ENCODE measurements at places on chromosomes 7 and 10.

GRCh38 chr10:10138685-10139084, 879.0 kb upstream of the CELF2 start:
- no peak for DNase-seq

DNA sequence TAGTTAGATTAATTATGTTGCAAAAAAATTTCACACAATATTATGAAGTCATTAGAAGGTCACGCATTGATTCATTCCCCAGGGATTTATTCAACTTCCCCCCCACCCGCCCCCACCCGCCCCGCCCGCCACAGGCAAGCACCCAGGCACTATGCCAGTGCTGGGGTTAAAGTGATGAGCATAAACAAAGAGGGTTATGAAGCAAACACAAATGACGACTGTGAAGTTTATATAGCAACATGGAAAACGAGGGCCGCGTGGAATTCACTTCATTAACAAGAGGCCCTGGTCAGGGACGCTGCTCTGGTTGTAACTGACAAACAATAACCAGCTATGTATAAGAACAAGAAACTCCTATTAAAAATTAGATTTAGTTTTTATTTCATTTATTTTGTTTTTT, 656.5 kb upstream of the COBL start:
- DNase-seq: no peak

GRCh38 chr10:96457341-96457740, 56.4 kb downstream of the TLL2 start:
- DNase-seq: no peak

- DNase-seq: no peak
Measured at GRCh38 chr10:63466144-63466935, 563 bp upstream of the JMJD1C start.

DNA sequence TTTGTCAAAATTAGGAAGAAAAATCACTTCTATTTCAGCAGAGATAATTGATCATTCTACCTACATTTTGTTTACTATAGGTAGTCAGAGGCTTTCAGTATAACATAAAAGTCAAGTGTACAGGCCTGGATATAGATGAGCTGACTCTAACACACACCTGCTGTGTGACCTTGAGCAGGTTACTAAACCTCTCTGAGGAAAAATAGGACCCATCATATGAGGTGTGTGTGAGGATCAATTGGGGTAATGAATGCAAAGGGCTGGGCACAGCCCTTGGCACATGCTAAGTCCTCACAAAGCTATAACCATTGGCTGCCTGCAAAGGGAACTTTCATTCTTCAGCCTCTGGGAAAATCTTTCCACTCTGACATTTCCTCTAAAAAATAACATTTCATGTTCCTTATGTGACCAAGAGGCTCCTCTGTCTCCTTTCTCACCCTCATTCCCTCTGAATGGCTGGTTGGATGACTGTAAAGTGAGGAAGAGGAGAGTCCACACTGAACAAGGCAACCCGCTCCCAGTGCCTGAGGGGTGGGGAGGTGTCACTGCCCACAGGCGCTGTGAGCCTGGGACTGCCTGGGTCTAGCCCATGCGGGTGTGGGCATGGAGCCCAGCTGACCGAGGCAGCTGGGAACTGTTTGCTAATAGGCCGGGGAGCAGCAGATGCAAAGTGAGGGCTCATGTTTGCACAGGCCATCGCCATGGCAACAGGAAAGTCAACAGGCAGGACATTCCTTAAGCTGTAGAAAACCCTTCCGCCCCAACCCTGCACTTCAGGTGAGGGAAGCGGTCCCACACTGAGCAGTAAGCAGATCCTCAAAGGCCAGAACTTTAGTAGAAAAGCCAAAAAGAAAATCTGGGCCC, 36.8 kb downstream of the MYOF start:
- DNase-seq: peak; percentile 12

GRCh38 chr10:29028486-29028885, 260.4 kb upstream of the LYZL1 start:
- no peak for DNase-seq

- no peak for DNase-seq
Measured at GRCh38 chr7:39623732-39624441, 515 bp downstream of the RALA start.

- no peak for DNase-seq
Measured at GRCh38 chr7:129466796-129467195, 32.6 kb downstream of the STRIP2 start.

DNA sequence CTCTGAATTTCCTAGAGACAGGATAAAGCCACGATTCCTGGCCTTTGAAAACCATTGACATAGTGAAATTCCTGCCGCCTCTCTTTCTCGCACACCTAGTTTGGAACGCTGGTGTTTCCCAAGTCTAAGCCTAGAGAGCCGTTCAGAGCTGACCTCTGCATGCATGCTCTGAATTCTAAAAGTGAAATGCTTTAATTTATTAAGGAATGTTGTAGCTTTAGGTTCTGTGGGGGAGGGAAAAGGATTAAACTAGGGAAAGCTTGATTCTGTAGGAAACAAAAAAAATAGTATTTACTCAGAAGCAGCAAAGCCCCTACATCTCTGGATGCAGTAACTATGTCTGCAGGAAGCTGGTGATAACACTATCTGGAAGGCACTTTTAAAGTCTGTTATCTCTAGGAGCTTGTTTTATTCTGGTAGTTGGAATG, 27.3 kb downstream of the PFKP start:
- DNase-seq: no peak

GRCh38 chr7:1729773-1730172, 59.7 kb downstream of the ELFN1 start:
- DNase-seq: no peak

DNA sequence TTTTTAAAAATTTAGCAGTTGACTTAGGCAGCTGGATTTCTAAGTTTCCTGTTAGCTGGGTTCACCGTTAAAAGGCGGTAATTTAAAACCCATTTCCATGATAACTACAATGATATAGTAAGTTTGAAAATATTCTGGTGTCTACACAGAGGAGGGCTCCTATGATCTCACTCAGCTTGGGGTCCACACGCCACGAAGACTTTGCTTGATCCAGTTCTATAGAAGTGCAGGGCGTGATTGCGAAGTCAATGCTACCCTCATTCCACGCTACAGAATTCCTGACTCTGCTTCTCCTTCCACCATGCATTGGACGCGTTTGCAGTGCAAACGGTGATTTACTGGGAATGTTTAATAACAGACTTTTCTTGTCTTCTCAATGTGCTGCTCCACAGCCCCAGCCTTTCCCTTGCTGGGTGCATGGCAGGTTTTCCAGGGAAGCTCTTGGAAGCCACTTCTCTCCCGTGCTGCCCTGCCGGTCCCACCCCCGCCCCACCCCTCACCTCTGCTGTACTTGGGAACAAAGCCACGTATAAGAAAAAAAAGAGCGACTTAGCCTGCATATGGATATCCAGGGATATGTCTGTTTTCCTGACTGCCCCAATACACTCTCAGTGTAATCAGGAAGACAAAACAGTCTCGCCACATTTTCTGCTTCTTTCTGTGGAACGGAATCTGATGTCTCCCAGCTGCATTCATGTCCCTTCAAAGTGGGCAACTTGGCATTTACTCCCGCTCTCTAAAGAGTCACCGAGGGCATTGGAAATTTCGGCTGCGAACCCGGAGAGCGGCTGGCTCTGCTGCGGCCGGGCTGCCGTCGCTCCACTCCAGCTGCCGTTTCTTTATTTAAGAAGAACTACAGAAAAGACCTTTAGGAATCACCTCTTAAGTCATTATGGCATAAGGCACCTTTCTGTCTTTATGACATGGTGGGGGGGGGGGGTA, 434.4 kb upstream of the MGMT start:
- no peak for DNase-seq

GRCh38 chr10:123997013-123997412, 96.4 kb downstream of the CHST15 start:
- no peak for DNase-seq

- no peak for DNase-seq
Measured at GRCh38 chr7:22287412-22287811, 69.5 kb downstream of the RAPGEF5 start.

DNA sequence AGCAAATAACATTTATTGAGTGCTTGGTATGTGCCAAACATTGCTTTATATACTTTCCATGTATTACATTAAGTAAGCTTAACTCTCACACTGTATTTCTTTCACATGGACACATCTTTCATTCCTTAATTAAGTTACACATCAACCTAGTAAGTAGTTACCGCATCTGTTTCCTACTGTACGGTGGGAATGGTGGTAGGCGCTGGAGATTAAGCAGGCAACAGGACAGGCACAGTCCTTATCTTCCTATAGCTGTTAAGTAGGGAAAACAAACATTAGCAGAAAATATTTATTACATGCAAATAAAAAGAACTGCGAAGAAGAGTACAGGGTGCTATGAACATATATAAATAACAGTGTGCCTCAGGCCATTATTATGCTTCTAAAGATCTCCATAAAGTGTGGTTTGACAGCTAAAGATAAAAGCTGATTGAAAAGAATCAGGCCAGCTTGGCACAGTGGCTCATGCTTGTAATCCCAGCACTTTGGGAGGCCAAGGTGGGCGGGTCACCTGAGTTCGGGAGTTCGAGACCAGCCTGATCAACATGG, 105.0 kb downstream of the SUGCT start:
- no peak for DNase-seq

DNA sequence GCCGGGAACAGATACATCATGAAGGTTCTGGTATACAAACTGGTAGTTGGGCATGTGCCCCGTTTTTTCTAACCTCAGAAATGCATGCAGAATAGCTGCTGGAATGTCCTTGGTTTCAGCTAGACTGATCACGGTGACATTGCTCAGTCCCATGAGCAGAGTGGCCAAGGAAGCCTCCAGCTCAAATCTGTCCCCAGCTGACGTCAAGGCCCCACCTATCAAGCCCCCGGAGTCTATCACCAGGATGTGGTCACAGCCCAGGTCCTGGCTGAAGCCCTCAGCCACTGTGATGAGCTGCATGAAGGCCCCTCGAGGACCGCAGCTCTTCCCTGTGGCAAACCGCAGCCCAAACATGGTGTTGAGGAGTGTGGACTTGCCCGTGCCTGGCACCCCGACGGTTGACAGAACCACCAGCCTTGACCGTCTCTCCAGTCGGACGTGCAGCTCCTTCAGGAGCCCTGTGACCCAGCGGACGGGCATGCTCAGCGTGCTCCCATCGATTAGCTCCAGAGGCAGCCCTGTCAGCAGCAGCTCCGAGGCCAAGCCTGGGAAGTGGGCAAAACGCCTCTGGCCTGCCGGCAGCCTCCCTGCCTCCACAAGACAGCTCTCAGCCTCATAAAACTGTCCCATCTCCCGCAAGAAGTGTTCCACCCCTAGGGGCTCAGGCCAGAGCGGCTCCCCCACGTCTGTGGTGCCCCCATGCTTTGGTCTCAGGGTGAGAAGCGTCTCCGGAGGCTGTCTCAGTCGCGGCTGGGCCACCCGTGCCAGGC, 7.8 kb upstream of the MRPS24 start:
- no peak for DNase-seq

- peak; percentile 35 for DNase-seq
Measured at GRCh38 chr7:25913598-25914224, 238.3 kb upstream of the NFE2L3 start.

DNA sequence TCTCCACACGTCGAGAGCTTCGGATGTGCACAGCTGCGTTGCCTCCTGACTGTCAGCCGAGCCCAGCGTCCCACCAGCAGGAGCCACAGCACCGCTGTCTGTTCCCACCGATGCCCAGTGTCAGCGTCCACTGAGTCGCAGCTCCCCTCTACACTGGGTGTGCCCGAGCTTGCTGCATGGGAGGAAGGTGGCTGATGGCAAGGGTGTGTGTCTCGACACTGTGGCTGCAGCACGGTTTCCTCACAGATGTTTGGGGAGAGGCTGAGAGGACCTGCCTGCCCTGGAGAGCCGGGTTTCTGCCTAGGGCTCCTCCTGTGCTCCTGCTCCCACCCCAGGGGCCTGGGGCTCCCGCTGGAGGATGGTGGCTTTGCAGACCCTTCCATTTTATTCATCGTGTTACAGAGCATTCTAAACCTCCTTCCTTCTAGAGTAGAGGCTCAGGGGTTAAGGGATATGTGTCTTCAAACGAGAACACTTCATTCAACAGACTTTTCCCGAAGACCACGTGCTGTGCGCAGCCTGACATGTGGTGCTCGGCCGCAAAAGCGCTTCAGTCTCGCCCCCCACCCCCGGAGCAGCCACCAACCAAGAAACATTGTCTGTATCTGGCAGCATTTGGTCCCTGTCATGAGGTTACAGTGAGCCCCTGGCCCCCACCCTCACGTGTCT, 384.8 kb downstream of the DNAJB6 start:
- DNase-seq: no peak

DNA sequence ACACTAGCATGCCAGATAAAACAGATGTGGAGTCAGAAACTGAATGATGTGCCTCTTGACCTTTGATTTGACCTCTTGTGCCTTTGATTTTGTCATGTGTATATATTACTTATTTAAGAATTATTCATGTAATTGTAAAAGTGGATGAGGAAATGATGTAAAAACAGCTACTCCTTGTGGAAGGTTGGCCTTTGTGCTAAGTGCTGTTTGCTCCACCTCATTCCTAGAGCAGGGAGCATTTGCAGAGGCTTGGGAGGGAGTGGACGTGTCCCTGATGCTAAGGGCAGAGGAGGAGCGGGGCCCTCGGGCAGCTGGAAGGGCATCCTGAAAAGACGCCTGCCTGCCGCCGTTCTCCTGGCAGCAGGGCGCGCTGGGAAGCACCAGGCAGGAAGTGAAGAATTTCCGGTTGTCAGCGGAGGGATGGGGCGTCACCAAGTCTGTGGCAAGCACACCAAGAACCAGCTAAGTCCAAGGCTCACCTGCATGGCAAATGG, 197.6 kb upstream of the ZNF32 start:
- no peak for DNase-seq

DNA sequence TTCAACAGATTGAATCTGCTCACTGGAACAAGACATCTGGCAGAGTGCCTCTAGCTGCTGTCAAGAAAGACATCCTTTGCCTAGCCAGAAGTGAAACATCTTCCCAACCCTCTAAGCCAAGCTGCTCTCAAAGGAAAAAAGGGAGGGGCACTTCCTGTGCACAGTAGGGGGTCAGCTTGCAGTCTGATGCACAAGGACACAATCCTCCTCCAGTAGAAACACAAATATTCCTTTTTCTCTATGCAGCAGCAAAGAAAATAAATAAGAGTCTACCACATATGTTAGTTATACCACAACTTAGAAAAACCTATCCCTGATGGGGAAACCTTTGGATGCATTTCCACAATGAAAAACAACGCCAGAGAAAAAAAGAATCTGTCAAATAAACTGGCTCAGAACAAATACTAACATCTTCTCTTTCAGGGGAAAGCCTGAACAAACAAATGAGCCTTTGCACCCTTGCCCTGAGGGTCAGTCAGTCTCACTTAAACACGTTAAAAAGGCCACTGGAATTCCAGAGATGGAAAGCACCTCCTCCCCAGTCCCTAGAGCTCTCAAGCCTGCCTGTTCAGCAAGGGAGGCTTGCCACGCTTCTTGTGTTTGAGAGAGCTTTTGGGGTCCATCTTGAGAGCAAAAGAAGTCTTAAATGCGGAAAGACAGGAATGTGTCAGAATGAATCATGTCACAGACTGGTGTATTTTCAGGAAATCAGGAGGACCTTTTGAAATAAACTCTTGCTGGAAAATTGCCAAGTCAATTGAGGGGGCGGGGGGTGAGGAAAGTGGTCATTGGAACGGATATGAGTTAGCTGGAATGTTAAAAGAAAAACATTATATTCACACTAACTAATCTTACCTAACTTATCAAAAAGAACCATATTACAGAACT, 7.5 kb downstream of the LAMB1 start:
- peak; percentile 37 for DNase-seq

- DNase-seq: no peak
Measured at GRCh38 chr7:108947526-108947925, 377.9 kb downstream of the DNAJB9 start.
